ENCODE measurements at places on chromosomes 3 and 15.
A peak's percentile ranks its signal among the peaks of the same experiment; 100 is the strongest.

GRCh38 chr3:114850898-114851297, 296.2 kb downstream of the ZBTB20 start:
- DNase-seq, result peak; percentile 26

- DNase-seq, result no peak
These were observed 48.7 kb downstream of the MYH15 start for GRCh38 chr3:108461661-108462111.

- no peak for DNase-seq
These were observed 110.0 kb upstream of the PLSCR5 start for GRCh38 chr3:146715170-146715569.

GRCh38 chr3:54345847-54346375, 223.6 kb downstream of the CACNA2D3 start:
- DNase-seq, result no peak

DNA sequence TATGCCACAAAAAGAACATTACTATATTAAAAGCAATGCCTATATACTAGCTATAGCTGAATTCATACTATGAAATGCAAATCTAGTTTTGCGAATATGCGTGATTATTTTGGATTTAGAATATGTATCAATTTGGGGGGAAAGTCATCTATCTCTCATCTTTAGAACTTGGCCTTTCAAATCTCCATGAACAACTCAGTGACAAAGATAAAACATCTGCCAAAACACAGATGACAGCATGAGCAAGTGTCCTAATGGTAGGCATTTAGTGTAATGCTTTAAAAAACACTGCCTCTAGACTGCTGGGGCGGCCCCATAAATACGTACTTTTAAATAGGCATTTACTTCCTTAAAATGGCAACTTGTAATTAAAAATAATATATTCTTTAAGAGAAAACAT, 2.7 kb downstream of the CD47 start:
- no peak for DNase-seq
